ENCODE measurements at places on chromosomes 13 and 19. TPM values are rescaled to one million over a fixed set of nuclear protein-coding genes. Genes with fewer than 3 reads are reported as not detected.

Gene POU2F2
- total RNA-seq: 19.9 TPM

Gene ANKRD24
- 0.59 TPM for total RNA-seq

Gene PET100
- 178 TPM for total RNA-seq

Gene SLC10A2
- total RNA-seq: not detected

Gene FAM83E
- total RNA-seq: 2.6 TPM

Gene ZNF570
- 8.3 TPM for total RNA-seq

Gene PPAN
- total RNA-seq: 119 TPM

Gene BRME1
- 1.1 TPM for total RNA-seq

Gene THSD1
- 0.60 TPM for total RNA-seq

Gene MYADM
- total RNA-seq: 448 TPM

Gene MBNL2
- total RNA-seq: 35.9 TPM

Measured in CD4-positive, alpha-beta T cell (primary cell).